ENCODE measurements at places on chromosomes 2 and 18.

DNA sequence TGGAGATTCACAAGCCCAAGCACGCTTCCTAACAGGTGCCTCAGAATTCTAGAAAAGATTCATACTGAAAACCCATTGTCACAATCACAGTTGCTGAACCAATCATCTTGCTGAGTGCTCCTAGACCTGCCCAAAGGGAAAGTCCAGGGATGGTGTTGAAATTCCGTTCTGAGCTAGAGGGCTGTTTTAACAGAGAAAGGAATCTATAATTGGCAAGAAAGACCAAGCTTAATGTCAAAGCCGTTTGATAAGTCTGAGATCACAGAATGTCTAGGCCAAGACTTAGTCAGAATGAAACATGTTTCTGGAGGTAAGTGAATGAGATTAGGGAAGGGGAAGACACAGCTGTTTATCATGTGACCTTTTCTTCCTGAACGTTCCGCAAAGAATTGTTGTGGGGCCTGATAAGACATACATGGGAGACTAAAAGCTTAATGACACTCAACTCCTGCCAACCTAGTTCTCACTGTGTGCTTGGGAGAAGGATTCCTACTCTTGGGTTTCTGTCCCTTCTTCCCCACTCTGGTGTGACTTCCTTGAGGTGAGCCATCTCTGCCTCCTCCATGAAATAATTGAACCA is 27.5 kb downstream of the PMAIP1 start:
- peak; percentile 89 for DNase-seq

GRCh38 chr18:40233931-40234616 is 1721.0 kb upstream of the PIK3C3 start:
- no peak for DNase-seq

GRCh38 chr2:187477051-187477450 is 29.0 kb upstream of the CALCRL start:
- no peak for DNase-seq

GRCh38 chr2:173664513-173664910 is 300.7 kb downstream of the SP3 start:
- DNase-seq = no peak

- no peak for DNase-seq
Observed at GRCh38 chr2:226497146-226497909, 302.3 kb downstream of the IRS1 start.

DNA sequence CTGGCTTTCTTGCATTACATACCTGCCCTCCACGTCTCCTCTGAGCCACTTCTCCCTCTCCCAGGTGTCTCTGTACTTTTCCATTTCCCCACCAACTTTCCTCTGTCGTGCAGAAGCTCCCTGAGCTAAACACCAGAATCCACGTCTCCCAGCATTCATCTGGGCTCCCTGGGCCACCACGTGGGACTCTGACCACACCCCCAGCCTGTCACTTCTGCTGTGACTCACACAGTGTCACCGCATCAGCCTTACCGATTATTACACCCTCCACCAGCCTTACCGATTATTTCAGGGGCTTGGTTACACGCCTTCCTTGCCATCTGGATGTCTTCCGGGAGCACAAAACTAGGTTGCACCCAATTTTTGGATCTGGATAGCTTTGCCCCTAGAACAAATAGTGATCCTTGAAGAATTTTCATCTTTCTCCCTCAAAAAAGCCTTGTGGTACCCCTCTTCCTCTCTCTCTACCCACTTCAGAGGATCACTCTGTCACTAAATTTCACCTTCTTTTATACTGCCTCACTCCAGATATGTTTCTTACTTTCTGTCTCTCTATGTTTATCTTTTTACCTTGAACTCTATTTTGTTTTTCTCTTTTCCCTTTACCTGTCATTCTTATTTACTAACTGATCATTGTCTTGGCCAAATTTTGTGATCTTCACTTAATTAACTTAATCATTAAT is 136.9 kb upstream of the CAB39 start:
- no peak for DNase-seq

Measured in fibroblast of the aortic adventitia (primary cell).